Sigmoid colon (tissue), 7 donors: ENCODE measurements at places on chromosomes 6 and 20.

GRCh38 chr6:84333842-84334241, 106.4 kb upstream of the CEP162 start:
- DNase-seq, result no peak

DNA sequence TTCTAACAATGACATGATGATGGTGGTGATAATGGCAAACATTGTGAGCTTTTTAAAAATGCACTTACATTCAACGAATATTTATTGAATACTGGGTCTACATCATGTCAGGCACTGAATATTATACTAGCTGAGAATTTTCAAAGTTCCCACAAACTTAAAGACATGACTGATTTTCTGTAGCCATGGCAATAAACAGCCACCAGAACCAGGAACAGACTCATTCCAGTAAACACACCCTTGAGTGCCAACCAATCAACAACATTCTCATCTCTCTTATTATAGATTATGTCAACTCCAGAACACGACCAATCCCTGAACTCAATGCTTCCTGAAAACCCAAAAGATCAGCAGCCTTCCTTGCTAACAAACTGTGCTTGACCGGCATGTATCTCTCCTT, 212.4 kb upstream of the RUNX2 start:
- DNase-seq, result no peak

- DNase-seq, result no peak
Observed at GRCh38 chr20:21089391-21089790, 16.8 kb downstream of the LINC00237 start.

- DNase-seq, result no peak
Observed at GRCh38 chr6:19417713-19418112, 419.5 kb upstream of the ID4 start.

DNA sequence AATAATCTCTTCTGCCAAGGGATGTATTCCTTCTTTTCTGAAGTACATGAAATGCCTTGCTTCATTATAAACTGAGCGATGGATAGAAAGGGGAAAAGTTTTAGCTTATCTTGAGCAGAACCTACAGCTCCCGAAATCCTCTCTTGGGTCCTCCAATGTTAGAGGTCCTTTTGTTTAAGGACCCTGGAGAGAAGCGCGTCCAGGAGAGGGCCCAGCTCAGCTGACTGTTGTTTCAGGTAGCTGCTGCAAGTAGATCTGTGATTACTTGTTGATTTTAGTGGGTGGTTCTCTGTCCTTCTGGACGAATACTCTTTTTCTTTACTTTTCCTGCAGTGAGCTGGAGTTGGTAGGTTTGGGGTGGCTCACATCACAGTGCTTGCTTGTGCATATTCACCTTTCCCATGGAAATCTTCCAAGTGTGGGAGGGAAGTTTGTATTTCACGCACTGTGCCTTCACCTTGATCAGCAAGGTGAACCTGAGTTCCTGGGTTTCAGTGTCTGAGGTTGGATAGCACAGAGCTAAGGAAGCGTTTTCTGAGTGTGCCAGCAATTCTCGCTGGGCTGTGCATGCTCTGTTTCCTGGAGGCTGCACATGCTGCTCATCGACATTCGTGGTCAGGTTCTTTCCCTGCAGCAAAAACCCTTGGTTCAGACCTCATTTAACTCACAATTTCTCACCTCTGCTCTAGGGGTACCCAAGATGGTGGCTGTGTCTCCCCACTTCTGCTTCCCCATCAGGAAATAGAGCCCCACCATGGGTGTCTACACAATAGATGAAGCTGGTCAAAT, 176.3 kb downstream of the JARID2 start:
- DNase-seq, result no peak

DNA sequence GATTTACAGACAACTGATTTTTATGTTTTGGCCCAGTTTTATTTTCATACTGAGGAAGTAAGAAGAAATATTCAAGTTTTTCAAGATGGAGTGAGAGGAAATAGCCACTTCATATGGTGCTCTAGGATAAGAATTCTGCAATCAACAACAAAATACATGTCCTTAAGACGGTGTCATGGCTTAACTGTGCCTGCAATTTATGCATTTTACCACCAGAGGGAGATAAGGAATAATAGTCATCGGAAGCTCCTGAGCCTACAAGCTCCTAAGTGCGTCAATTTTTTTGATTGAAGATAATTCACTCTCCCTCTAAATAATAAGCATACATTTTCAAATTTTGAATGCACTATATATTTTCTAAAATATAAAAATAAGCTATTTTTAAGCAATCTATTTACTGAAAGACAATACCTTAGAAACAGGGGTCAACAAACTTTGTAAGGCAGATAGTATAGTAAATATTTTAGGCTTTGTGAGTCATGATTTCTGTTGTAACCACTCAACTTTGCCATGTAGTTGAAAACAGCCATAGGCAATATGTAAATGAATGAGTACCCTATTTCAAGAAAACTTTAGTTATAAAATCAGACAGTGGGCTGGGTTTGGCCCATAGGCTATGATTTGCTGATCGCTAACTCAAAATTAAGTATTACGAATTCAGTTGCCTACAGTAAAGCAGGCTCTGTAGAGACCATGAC, 230.9 kb upstream of the DTNBP1 start:
- DNase-seq, result no peak

GRCh38 chr6:79954849-79955248, 7.5 kb upstream of the ELOVL4 start:
- DNase-seq, result no peak

- DNase-seq, result no peak
Observed at GRCh38 chr6:36268478-36269275, 1.2 kb upstream of the PNPLA1 start.
